Progenitor cell of endocrine pancreas (in vitro differentiated cells): ENCODE measurements at places on chromosomes 7 and 10. TPM values are rescaled to one million over a fixed set of nuclear protein-coding genes. Genes with fewer than 3 reads are reported as not detected.

DNA sequence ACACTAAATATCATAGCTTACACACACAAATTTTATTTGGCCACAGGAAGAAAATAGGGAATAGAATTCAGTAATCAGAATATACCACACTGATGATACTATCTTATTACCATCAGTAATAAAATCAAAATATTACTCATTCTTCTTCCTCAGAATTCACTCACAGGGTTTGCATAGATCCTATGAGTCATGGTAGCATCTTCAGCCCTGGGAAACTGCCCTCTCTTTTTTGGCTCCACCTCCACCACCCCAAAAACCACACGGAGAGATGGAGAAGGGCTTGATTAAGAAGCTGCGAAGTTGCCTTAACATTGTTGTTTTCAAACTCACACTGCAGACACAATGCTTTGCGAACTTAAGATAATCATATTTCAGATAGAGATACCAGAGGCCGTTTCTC, 154.1 kb upstream of the AHR start:
- H3K36me3 ChIP-seq, result no peaks in the 10 kb centered on the region
- peaks cover 1% of the 10 kb centered on the region for H3K4me1 ChIP-seq

GRCh38 chr10:72567889-72568640, 57.8 kb downstream of the MICU1 start:
- H3K4me1 ChIP-seq, result peaks cover 9% of the 10 kb centered on the region
- H3K27ac ChIP-seq, result peak overlapping the region; percentile 0
- H3K4me3 ChIP-seq, result no peak overlapping the region
- peaks cover 20% of the 10 kb centered on the region for H3K36me3 ChIP-seq
- DNase-seq, result no peak

LRRN3 gene
- 1.6 and 1.7 TPM in 2 replicates for total RNA-seq

DNA sequence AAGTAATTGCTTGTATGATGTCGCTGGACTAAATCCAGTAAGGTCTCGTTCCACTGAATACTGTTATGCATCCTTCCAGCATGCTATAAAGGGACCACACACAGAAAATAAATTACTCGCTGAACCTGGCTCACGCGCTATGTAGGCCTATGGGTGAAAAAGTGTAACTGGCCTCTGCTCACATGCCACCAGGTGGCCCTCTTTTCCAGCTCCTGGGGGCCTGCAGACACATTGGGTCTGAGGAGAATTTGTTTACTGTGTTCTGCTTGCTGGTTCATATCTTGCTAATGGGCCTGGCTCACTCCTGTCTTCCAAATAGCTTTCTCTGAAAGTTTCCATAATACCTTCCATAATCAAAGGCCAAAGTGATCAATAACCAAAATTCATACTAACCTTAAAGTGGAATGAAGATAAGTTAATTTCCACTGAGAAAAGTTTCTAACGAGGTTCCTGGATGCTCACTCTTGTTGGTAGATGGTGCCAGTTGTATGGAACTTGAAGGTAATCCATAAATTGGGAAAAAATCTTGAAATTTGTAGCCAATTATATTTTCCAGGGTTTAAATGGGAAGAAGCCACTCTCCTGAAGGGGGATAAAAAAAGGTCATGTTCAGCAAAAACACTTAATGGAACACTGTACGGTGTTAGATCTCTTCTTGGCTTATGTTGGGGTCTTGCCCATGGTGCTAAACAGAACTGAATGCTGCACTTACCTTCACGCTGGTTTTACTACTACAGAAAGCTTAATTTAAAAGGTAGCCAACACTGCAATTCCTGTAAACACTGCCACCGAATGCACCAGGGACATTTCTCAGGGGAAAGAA, 27.0 kb upstream of the ZPBP start:
- H3K4me1 ChIP-seq, result no peaks in the 10 kb centered on the region
- no peaks in the 10 kb centered on the region for H3K27me3 ChIP-seq
- no peaks in the 10 kb centered on the region for H3K36me3 ChIP-seq

DNA sequence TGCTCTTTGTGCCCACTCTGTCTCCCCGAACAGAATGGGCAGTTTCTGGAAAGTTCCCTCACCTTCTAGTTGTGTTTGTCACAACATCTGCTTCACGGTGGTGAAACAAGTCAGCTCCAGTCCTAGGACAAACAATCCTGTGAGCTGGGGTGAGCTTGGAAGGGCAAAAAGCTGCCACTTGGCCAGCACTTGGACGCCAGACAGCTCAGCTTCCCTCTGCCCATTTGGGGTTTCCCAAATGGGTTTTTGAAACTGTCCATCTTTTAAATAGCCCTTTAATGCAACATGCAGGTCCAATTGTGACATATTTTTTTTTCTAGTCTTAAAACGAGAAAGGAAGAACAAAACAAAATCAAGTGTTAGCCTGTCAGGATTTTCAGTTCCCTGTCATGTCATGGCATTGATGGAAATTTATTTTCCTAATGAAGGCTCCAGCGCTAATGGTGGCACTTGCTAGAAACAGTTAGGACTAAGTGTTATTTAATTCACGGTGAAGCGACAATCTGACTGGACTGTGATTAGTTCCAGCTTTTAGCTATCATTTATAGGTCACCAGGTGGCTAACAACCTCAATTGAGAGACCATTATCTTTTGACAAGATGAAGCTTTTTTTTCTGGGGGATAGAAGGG, 181.7 kb downstream of the MYOF start:
- H3K36me3 ChIP-seq, result peaks cover 3% of the 10 kb centered on the region
- no peak overlapping the region for H3K27ac ChIP-seq
- no peaks in the 10 kb centered on the region for H3K4me1 ChIP-seq
- no peaks in the 10 kb centered on the region for H3K27me3 ChIP-seq

- H3K4me3 ChIP-seq, result peak overlapping the region; percentile 91
- peaks cover 4% of the 10 kb centered on the region for H3K36me3 ChIP-seq
- DNase-seq, result no peak
Measured at GRCh38 chr10:104253606-104254410, 884 bp upstream of the GSTO1 start.
